Activated T-cell treated with anti-CD3 and anti-CD28 coated beads, Interleukin-2, amount 50 U/mL, for 48 hours (primary cell): ENCODE measurements at places on chromosomes 1 and 21.

- DNase-seq, result no peak
Observed at GRCh38 chr1:24868016-24868875, 61.8 kb downstream of the RUNX3 start.

DNA sequence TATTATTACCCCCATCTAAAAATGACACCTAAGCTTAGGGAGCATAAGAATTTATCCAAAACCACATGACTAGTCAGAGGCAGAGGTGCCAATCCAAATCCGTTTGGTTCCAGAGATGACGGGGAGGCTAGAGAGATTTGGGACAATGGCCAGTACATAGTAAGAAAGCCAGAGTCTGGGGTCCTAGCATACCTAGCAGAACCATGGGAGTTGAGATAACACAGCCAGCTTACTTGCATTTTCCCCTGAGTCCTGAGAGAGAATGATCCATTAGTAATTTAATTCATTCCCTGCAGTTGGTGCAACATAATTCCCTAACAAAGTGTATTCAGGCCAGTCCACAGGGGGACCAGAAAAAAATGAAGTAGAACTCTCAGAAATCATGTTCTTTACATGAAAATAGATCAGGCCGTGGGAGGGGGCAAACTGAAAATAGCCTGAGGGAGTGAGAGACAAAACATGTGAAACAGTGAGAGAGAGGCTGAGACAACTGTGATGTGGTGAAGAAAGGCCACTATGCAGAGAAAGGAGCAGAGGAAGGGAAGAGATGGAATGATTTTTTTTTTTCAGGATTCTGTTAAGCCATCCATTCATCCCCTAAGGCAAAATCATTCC lies 243.3 kb downstream of the BRINP2 start:
- DNase-seq, result no peak

GRCh38 chr21:29520171-29520570 lies 221.4 kb downstream of the BACH1 start:
- DNase-seq, result no peak

DNA sequence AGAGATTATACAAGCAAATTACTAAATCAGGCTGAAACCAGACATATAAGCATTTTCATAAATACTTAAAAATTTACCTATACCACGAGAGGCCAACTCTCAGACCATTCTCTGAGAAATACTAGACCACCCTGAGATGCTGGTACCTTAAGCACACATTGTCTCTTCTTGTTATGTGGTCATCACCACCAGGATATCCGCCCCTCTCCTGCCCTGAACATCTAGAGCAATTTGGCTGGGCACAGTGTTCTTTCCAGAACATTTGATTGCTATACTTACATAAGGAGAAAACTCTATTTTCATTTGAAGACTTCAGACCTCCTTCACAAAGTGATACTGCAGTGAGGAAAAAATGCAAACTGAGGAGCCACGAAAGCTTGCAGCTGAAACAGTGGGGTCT lies 36.2 kb upstream of the DUSP10 start:
- no peak for DNase-seq

DNA sequence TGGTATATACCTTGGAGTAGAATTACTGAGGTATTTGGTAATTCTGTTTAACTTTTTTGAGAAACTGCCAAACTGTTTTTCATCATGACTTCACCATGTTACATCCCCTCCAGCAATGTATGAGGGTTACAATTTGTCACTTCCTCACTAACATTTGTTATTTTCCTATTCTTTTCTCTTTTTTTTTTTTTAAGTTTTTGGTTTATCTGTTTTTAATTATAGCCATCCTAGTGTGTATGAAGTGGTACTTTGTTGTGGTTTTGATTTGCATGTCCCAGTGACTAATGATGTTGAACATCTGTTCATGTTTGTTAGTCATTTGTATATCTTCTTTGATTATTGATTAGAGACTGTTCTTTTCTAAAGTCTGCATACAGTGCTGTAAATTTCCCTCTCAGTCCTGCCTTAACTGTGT lies 147.3 kb downstream of the HS2ST1 start:
- DNase-seq, result no peak

- DNase-seq, result no peak
Observed at GRCh38 chr1:208045463-208046260, 134.7 kb upstream of the CD34 start.

DNA sequence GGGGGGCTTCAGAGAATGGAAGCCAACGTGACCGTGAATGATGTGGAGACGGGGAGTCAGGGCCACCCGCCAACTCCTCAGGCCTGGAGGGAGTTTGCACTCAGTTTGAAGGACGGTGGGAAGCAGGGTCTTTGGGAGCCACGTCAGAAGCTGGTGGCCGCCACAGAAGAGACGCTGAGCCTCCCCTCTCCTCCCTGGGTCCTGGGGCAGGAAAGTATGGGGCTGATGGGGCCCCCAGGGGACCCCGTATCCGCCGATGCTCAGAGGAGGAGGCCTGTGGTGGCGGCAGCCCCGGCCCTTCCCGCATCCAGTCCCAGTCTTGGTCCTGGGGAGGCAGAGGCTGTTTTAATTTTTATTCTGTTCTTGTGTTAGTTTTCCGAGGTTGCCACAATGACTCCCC lies 188.6 kb upstream of the C1orf174 start:
- DNase-seq, result no peak

DNA sequence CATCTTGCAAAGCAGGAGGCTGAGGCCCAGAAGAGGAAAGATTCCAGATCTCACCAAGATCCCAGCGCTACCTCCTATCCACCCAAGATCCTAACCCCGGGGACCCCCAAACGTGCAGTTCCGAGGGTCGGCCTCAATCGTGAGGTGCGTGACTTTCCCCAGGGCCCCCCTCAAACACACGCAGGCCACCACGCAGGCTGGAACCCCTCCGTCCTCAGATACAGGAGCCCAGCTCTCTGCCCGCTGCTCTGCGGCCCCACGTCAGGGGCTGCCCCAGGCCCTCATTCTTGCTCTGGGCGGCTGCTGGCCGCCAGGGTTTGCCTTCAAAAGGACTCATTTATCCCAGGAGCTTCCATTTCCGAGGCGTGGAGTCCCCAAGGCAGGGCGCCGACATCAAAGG lies 39.9 kb downstream of the KRTAP10-1 start:
- DNase-seq, result no peak

GRCh38 chr1:204032642-204033235 lies 40.2 kb upstream of the SOX13 start:
- no peak for DNase-seq

DNA sequence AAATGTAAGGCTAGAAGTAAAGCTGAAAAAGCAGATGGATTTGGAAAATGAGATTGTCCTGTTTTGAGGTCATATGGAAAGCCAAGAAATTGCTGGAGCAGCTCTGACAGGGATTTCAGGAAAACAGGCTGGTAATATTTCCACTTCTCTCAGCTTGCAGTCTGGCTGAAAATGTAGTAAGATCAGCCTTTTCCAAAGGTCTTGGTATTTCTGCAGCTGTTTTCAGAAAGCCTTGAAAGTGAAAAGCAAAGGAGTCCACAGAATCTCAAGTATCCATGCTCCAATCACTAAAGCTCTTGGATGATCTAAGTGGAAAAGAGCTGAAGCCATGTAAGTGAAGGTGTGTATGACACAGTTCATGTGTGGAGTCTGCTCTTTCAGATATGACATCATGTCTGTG lies 41.6 kb upstream of the APOBEC4 start:
- DNase-seq, result no peak

GRCh38 chr1:225451840-225452515 lies 24.1 kb upstream of the LBR start:
- DNase-seq, result no peak

DNA sequence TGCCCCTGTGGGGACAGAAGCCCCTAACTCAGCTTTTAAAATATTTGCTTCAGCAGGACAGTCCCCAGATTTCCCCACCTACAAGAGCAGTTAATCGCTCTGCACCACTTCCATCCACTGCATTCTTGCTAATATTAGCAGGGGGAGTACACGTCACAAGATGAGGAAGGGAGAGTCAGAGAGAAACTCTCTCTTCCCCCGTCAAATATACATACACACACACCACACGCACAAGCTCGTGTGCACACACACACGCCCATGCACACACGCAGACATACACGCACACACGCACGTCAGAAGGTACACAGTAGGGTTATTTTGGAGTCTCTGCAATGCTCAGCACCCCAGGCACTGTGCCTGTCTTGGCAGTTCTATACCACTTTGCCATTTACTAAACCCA lies 2.1 kb downstream of the CLCA1 start:
- DNase-seq, result no peak

GRCh38 chr21:20570824-20571232 lies 427.4 kb upstream of the NCAM2 start:
- no peak for DNase-seq

DNA sequence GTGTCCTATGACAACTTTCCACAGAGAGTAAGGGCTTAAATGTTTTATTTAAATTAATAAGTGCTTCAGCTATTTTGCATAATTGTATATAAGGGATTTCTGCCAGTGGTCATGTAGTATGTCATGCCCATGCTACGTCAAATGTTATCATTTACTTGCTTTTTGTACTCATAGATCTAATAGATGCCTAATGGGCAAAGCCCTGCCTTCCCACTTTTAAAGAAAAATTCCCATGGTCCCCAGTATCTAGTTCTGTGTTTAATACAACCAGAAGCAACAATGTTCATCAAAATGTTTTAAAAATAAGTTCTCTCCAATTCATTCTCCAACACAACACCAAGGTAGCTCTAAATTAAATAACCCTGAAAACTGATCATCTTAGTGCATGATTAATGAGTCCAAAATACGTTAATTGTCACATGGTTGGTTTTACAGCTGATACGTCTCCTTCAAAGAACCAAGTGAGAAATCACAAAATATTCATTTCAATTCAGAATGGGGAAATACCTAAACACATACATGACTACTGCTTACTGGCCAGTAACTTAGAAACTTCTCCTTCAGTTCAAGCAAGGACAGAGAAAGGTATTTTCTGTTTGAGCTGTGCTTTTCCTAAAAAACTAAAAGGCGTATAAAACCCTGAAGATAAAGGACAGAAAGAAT lies 49.1 kb upstream of the SDC3 start:
- no peak for DNase-seq

GRCh38 chr1:158145173-158145719 lies 35.4 kb upstream of the CD1D start:
- no peak for DNase-seq

GRCh38 chr1:46552357-46553237 lies 1.1 kb upstream of the KNCN start:
- DNase-seq, result no peak

DNA sequence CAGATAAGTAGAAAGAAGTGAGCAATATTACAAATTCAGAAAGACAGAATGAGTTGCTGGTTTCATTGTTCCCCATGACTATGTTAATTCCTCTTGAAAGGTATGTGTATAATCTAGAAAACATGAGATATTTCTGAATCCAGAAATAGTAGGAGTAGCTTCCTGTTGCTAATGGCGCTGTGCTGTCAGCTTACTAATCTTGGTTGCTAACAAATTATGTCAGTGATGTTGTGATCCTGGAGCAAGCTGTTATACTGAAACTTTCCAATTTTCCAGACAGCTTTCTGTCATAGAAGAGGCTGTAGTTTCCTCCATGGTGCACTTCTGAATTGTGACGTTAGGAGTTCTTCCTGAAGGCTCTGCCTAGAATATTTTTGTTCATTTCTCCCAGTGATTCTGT lies 372.3 kb downstream of the USP25 start:
- no peak for DNase-seq

DNA sequence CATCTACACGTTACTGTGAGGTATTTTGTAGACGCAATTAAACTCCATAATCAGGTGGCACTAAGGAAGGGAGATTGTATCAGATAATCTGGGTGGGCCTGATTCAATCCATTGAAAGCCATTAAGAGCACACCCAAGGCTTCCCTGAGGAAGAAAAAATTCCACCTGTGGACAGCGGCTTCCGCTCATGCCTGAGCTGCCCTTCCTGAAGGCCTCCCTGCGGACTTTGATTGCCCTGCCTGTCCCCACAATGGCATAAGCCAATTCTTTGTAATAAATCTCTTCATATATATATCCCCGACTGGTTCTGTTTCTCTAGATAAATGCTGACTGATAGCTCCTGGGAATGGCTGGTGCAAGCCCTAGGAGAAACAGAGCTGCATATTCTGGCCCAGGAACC lies 138.3 kb downstream of the TGFBR3 start:
- DNase-seq, result no peak

- DNase-seq, result no peak
Observed at GRCh38 chr1:208207388-208208131, 36.6 kb downstream of the PLXNA2 start.
